Activated T-helper 17 cell treated with anti-CD3 and anti-CD28 coated beads, Interleukin-2, amount 50 U/mL, for 72 hours (primary cell): ENCODE measurements at places on chromosomes 4 and X. TPM values are rescaled to one million over a fixed set of nuclear protein-coding genes. Genes with fewer than 3 reads are reported as not detected.

The PDGFRA gene
- total RNA-seq = 0.50 TPM

- ATAC-seq = no peak
These were observed 339.9 kb upstream of the NOCT start for GRCh38 chr4:138675685-138676084.

The UGT8 gene
- 0.82 TPM for total RNA-seq

DNA sequence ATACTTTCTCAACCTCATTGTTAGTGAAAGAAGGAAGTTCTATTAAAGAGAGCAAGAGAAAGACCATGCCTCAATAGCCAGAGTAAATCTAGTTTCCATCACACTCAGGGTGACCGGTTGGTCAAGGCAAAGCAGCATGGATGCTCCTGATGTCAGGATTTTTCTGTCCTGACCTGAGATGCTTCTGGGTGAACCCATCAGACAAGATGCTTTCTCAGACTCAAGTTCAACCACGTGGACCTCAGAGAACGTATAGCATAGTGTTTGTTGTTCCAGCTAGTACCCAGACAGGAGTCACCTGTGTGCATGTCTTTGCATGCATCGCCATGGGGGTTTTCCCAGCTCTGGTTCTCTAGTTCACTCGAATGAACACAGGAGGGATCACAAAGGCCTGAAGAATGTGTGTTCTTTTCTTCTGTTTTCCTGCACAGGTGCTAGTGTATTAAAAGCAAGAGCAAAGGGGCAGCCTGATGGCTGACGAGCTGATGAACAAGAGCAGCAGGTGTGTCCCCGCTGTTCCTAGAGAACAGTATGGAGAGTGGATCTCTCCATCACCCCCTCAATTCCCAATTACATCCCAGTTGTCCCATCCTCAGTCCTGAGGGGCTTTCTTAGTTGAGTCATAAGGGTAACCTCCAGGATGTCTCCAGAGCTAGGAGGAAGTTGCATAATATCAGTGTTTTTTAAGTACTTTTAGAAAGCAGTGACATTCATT lies 110.5 kb upstream of the ENPP6 start:
- peak; percentile 87 for ATAC-seq

The H2BW2 gene
- not detected for total RNA-seq

DNA sequence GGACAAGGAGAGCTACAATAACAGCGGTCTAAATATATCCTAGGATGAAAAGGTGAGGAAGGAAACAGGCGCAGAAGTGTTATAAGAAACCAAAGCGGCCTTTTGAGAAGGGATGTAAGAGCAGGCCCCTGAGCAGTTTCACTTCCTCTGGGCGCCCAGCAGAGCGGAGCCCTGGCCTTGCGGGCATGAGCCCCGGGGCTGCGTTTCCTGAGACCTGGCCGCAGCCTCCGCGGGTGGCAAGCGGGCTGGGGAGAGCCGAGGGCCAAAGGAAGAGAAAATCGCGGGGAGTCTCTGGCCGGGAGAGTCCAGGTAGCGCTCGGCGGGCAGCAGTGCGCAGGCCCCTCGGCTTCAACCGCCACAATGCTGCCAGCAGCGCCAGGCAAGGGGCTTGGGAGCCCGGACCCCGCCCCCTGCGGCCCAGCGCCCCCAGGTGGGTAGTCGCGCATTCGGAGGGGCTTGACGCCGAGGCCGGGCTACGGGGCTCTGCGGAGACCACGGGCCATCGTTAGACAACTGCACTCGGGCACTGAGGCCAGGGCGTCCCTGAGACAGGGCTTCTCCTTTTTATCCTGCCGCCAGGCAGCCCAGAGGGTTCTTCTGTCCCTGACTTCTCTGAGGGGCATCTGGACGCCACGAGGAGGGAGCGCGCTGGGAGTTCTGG lies at the start of gene BANK1:
BANK1 (plus strand) TSS at position 210 of the 661 bp plus-strand sequence; CDS start at position 361, 151 bp downstream.
- ATAC-seq = peak; percentile 88

The L1CAM gene
- total RNA-seq = 2.3 TPM

The MMRN1 gene
- total RNA-seq = 0.17 TPM

DNA sequence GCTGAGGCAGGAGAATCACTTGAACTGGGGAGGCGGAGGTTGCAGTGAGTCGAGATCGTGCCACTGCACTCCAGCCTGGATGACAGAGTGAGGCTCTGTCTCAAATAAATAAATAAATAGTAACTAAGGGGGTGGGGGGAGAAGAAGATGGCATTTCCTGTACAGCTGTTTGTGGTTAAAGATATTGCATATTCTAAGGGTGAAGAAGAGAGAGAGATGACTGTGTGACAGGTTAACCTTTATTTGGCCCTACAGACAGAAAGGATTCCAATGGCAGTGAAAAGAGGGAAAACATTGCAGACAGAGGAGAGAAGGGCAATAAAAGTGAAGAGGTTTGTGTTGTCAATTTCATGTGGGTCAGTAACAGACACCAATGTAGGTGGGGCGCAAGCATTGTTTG lies 9.4 kb downstream of the TASL start:
- ATAC-seq = no peak

DNA sequence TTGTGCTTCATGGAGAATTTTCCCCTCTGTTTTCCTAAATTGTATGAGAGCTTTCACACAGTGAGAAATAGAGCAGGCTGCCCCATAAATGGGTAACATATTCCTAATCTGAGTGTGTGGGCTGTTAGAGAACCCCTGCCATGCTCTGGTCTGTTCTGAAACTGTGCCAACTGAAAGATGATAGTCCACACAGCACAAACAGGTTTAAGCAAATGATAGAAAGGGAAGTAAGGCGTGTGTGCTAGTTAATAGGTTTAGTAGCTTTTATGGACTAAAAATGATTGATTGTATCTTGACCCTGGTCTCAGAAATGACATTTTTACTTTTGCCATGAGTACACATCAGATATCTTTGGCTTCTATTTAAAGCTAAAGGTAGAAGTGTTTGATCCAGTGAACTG lies 106.2 kb downstream of the PRRG1 start:
- ATAC-seq = no peak

DNA sequence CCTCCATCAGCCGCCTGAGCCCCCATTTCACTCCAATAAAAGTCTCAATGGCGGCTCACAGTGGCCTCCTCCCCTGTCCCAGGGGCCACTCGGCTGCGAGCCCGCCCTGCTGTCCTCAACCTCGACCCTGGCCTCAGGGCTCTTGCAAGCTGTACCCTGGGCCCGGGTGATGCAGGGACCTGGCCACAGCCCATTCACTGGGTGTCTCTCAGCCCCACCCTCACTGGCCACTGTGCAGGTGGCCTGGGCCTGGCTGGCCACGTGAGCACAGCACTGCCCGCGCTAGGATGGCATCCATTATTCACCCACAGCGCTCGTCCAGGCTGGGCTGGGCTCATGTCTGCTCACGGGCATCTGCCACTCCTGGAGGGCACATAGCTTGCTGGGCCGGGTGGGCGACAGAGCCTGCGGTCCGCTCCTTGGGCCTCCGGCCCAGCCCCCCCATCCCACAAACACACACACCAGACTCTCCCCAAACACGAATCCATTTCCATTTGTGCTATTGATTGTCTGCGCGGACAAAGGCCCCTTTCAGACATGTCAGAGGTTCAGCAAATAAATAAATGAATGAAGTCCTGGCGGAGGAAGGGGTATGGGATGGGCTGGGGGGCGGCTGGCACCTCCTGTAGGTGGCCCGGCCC lies 16.5 kb upstream of the FGFR3 start:
- ATAC-seq = no peak

- no peak for ATAC-seq
These were observed 35.3 kb upstream of the COX7B2 start for GRCh38 chr4:46944345-46944744.

GRCh38 chr4:42627885-42628646 lies 28.8 kb downstream of the ATP8A1 start:
- ATAC-seq = peak; percentile 94

GRCh38 chr4:175424111-175424510 lies 388.0 kb downstream of the GPM6A start:
- no peak for ATAC-seq

The PAGE4 gene
- not detected for total RNA-seq

The ARL9 gene
- 0.37 TPM for total RNA-seq

The CACNA1F gene
- total RNA-seq = 6.2 TPM

DNA sequence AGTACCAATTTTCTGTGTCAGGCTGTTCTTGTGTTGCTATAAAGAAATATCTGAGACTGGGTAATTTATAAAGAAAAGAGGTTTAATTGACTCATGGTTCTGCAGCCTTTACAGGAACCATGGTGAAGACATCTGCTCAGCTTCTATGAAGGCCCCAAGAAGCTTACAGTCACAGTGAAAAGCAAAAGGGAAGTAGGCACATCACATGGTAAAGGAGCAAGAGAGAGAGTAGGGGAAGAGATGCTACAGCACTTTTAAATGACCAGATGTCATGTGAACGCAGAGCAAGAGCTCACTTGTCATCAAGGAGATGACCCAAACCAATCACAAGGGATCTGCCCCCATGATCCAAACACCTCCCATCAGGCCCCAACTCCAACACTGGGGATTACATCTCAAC lies 174.3 kb downstream of the ATP10D start:
- ATAC-seq = no peak

The MSL3 gene
- total RNA-seq = 36.4 TPM

- peak; percentile 42 for ATAC-seq
These were observed 4.8 kb downstream of the ACOX3 start for GRCh38 chr4:8435656-8436121.

- ATAC-seq = no peak
These were observed 690.3 kb upstream of the FAM241A start for GRCh38 chr4:111454961-111455360.

DNA sequence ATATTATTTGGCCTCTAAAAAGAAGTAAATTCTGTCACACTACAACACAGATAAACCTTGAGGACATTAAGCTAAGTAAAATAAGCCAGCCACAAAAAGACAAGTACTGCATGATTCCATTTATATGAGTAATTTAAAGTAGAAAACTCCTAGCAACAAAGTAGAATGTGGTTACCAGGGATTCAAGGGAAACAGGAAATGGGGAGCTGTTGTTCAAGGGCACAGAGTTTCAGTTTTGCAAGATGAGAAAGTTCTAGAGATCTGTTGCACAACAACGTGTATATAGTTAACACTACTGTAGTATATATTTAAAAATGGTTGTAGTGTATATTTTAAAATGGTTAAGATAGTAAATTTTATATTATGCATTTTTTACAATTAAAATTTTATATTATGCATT lies 25.4 kb downstream of the SEC31A start:
- peak; percentile 85 for ATAC-seq

DNA sequence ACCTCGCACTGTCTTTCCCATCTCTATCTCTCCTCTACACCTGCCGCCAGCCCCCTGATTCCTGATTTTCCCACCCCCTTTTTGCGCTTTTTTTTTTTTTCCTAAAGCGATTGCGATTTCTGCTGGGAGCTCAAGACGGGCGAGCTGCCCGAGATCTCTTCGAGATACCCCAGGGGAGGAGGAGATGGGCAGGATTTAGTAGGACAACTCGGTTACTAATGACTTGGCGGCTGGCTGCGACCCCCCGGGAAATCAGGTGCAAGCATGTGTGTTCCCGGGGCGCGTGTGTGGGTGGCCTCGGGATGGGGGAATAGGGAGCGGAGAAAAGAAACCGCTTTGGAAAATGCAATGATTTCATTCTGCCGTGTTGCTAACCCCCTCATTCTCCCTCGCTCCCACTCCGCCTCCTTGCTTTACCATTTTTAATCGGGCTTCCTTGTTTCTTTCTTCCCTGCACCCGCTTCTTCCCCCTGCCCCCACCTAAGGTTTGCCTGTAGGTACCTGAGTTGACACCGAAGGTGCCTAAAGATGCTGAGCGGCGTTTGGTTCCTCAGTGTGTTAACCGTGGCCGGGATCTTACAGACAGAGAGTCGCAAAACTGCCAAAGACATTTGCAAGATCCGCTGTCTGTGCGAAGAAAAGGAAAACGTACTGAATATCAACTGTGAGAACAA lies 4.4 kb downstream of the SLITRK2 start:
- no peak for ATAC-seq

DNA sequence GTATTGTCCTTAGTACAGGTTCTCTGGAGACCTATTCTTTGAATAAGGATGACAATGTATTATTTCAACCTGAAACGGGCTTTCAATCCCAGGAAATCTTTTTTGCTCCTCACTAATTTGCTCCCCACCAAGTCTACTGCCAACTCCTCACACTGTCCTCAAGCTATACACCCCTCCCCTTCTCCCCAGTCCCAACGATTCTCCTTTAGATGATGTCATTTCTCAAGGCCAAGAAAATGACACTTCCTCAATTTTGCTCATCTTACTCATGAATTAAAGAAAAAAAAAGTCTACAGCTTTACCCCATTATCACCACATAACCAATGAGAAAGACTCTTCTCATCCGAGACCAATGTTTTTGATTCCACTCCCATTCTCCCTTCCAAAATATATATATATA lies 20.6 kb downstream of the AP1S2 start:
- no peak for ATAC-seq

- ATAC-seq = peak; percentile 78
These were observed at the start of gene CNKSR2 for GRCh38 chrX:21374163-21374993. CNKSR2 (plus strand) TSS chrX:21374418; CDS start chrX:21374898, 480 bp downstream.

The FMR1NB gene
- total RNA-seq = not detected

- ATAC-seq = no peak
These were observed 221.5 kb upstream of the FAM241A start for GRCh38 chr4:111923786-111924185.

- peak; percentile 100 for ATAC-seq
These were observed 30.8 kb downstream of the NDNF start for GRCh38 chr4:121041307-121042090.

GRCh38 chrX:123626962-123627361 lies 105.9 kb downstream of the THOC2 start:
- peak; percentile 87 for ATAC-seq

The MMGT1 gene
- 14.6 TPM for total RNA-seq

- ATAC-seq = no peak
These were observed 337.5 kb downstream of the GRIA2 start for GRCh38 chr4:157558016-157558415.

DNA sequence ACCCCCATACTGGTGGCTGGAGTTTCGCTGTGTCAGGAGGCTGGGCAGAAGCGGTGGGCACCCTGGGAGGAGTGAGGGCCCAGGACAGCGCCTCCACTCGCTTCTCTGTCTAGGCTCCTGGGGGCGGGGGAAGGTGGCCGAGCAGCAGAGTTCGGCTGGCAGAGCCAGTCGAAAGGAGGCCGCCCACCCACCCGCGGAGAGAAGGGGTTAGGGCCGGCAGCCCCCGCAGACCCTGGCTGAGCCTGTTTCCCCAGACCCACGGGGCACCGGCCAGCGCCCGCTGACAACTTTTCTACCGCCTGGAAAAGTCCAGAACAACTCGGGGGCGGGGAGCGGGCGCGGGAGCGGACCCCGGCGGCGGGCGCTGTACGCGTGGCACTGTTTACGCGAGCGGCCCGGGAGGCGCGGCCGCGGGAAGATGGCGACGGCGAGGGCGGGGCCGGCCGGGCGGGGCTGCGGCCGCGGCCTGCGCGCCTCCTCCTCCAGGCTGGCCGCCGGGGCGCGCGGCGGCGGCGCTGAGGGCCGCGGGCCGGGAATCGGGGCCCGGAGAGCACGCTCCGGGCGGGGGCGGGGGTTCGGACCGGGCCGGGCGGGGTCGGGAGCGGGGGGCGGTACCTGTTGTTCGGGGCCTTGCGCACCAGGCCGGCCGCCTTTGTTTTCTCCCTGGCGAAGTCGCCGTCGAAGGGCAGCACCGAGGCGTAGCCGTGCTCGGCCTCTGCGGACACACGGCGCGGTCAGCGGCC lies 628 bp downstream of the MXD4 start:
- ATAC-seq = peak; percentile 27

The CLIC2 gene
- total RNA-seq = 0.74 TPM

The NR0B1 gene
- total RNA-seq = not detected
